ENCODE measurements at places on chromosomes 12 and 14.

- no peak for DNase-seq
These were observed 78.1 kb downstream of the C14orf132 start for GRCh38 chr14:96117101-96117897.

- DNase-seq = no peak
These were observed 185.2 kb upstream of the TBX3 start for GRCh38 chr12:114868995-114869834.

DNA sequence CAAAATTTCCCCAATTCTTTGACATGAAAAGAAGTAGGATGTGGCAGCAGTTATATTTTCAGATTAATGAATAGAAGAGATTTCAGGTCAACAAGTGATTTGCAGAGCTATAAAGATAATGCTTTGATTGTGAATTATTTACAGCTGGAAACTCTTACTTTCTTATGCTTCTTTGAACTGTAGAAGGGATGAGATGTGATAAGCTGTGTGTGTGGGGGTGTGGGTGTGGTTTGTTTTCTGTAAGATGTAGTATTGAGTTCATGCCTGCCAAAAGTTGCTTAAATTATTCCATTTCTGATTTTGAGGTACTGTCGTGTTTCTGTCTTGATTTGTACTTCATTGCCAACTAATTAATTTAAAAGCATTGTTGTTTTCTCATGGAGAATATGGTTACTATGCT, 22.7 kb downstream of the AEBP2 start:
- no peak for DNase-seq

DNA sequence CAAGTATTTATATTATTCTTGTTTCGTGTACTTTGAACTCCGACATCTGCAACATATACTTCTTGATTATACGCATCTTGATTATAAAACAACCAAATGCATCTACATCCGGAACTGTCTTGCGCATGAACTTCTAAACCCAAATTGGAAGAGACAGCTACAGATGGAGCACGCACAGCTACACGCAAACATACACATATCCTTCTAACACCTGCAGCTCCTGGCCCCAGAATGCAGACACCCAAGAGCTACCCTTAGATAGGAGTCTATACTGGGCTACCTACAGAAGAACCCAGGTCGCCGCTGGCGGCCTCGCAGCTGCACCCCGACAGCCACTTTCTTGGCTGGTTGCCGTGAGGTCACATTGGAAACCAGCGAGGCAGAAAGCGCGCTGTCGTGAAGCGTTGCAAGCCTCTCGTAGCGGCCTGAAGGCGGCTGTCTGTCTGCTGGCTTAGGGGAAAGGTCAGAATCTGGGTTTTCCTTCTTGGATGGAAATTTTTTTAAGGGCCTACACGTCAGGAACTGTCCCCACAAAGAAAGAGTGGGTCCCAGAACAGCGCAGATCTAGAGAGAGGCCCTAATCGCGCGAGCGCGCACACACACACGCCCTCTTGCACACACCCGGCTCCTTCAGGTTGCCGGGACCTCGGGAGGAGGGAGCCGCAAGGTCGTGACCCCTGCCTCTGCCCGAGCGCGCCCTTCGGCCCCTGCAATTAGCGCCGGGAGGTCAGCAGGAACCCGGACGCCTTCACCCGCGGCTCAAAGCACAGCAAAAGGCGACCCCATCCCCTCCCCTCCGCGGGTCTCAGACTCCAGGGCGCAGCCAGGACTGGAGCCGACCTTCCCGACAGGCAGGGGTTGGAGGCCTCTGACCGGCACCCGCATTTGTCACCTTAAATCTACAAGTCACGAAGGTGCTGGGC, 17.0 kb downstream of the TBX3 start:
- no peak for DNase-seq

DNA sequence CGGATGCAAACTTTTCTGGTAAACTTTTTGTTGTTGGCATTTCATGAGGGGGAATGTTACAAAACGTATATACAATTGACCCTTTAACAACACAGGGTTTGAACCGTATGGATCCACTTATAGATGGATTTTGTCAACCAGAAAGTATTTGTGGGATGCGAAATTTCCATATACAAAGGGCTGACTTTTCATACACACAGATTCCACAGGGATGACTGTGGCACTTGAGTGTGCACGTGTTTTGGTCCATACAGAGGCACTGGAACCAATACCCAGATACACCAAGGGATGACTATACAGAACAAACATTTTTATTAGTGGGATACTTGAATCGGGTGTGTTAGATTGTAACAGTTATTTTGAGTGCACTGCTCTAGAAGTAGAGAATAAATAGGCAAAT, 29.8 kb upstream of the CCT2 start:
- DNase-seq = no peak

DNA sequence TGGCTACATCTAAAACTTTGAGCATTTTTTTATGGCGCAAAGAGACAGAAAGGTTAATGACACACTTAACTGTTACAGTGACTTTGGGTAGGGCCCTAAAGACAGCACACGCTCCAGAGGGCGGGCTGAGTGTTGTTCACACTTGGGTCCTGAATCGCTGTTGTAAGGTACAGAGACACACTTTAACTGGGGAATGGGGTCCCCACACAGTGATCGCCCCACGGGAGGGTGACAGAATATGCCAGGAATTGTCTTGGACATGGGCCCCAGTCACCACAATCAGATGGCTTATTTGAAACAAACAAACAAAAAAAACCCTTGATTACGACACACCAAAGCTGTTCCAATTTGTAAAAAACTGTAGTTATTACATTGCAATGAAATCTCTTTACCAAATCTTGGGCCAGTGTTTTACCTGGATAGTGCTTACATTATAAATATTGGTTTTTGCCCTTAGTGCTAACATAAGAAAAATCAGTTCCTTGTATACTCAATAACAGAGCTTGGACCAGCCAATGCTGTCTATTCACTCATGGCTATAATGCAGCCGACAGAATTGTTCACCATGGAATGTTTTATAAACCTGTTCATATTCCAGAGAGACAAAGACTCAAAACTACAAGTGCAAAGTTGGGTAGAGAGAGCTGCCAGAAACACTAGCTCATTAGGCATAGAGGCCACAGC, 28.3 kb downstream of the KCTD10 start:
- no peak for DNase-seq

All from stimulated activated CD8-positive, alpha-beta memory T cell treated with anti-CD3 and anti-CD28 coated beads, Interleukin-4, amount 100 ng/mL, for 4 hours (primary cell).